ENCODE measurements at places on chromosomes 7 and 10. TPM values are rescaled to one million over a fixed set of nuclear protein-coding genes. Genes with fewer than 3 reads are reported as not detected.

- H3K27me3 ChIP-seq: no peaks in the 10 kb centered on the region
- no peak overlapping the region for H3K27ac ChIP-seq
- H3K4me1 ChIP-seq: no peaks in the 10 kb centered on the region
- H3K4me3 ChIP-seq: no peak overlapping the region
- H3K36me3 ChIP-seq: no peaks in the 10 kb centered on the region
Observed at GRCh38 chr7:110775046-110775445, 315.9 kb upstream of the LRRN3 start.

DNA sequence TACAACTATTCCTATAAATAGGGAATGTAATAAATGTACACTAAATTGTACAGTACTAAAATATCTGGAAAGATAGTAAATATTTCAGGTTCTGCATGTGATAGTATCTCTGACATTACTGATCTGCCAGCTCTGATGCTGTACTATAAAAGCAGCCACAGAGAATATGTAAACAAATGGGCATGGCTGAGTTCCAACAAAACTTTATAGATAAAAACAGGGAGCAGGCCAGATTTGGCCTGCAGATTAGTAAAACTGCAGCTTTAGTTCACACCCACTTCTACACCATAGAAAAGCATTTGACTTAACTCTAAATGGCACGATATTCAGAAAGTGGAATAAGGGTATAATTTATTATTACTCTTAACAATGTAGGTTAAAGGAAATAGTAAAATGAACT, 18.8 kb upstream of the TLL2 start:
- no peaks in the 10 kb centered on the region for H3K27me3 ChIP-seq
- no peak overlapping the region for H3K4me3 ChIP-seq
- H3K36me3 ChIP-seq: peaks cover 28% of the 10 kb centered on the region
- no peak overlapping the region for H3K27ac ChIP-seq

DNA sequence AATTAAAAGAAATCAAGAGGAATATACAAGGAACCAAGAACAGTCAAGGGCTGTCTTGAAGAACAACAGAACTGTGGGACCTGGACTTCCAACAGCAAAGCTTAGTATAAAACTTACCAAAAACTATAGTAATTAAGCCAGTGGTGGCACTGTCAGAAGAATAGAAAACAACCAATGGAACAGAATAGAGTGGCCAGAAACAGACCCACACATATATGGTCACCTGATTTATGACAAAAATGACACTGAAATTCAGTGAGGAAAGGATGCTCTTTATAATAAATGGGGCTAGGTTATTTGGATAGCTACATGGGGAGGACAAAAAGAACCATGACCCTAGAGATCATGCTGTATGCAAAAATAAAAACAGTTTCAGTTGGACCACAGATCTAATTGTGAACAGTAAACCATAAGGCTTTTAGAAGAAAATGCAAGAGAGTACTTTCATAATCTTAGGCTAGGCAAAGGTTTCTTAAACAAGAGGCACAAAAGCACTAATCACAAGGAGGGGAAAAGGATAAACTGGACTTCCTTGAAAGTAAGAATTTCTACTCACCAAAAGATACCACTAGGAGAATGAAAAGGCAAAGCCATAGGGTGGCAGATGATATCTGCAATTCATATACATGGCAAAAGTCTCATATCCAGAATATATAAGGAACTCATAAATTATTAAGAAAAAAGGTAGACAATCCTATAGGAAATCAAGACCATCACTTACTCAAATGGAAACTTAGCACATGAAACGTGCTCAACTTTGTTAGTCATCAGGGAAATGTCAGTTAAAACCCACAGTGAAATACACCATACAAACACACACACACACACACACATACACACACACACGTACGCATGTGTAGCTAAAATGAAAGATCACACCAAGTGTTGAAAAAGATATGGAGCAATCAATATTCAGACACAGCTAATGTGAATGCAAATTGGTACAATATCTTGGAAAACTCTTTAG, 20.8 kb downstream of the HYCC1 start:
- no peaks in the 10 kb centered on the region for H3K27me3 ChIP-seq
- H3K4me1 ChIP-seq: no peaks in the 10 kb centered on the region
- no peak overlapping the region for H3K27ac ChIP-seq
- no peak for DNase-seq
- no peaks in the 10 kb centered on the region for H3K36me3 ChIP-seq
- no peak overlapping the region for H3K4me3 ChIP-seq

GRCh38 chr10:5640036-5640435, 26.4 kb downstream of the ASB13 start:
- H3K27ac ChIP-seq: no peak overlapping the region
- no peak for DNase-seq
- no peaks in the 10 kb centered on the region for H3K4me1 ChIP-seq
- H3K36me3 ChIP-seq: no peaks in the 10 kb centered on the region
- no peaks in the 10 kb centered on the region for H3K27me3 ChIP-seq

DNA sequence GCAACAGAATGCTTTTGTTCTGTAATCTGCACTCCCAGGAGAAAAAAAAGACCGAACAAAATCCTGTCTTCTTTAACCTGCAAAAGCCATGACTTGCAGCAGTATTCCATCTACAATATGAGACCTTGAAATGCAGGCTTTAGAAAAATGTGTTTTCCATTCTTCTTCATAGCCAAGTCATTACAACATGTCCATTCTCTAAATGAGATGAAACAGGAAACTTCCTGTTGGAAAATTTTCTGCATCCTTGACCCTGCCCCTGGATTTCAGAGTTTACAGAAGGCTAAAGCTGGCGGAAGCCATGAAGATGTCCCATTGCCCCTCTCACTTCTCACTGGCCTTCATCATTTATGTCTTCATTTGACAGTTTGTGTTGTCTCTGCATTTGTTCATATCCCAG, 546.4 kb downstream of the TNS3 start:
- H3K27ac ChIP-seq: no peak overlapping the region
- H3K4me3 ChIP-seq: no peak overlapping the region
- DNase-seq: no peak
- H3K27me3 ChIP-seq: no peaks in the 10 kb centered on the region

Gene CHST15
- total RNA-seq: 0.24 TPM

Gene FAM237B
- total RNA-seq: not detected

Gene STEAP4
- total RNA-seq: not detected

- H3K4me3 ChIP-seq: no peak overlapping the region
- no peak overlapping the region for H3K27ac ChIP-seq
- H3K36me3 ChIP-seq: no peaks in the 10 kb centered on the region
- no peaks in the 10 kb centered on the region for H3K27me3 ChIP-seq
Observed at GRCh38 chr7:91628742-91629141, 251.8 kb downstream of the MTERF1 start.

Gene ADCY1
- 1.3 TPM for total RNA-seq

DNA sequence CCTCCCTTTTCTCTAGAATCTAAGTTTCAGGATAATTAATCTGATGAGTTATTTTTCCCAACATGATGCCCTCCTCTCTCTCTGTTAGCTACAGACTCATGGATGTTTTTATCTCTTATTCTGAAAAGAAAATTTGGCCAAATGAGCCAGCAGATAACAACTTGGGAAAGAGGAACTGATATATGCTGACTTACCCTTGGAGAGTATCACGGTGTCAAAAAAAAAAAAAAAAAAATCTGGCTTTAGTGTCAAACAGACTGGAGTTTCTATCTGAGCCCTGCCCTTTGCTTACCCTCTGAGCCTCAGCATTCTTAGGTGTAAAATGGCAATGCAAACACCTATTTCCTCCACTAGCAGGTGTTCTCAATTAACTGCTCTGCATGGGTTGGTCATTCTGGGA, 190.4 kb downstream of the AHR start:
- no peak overlapping the region for H3K27ac ChIP-seq
- peaks cover 11% of the 10 kb centered on the region for H3K4me1 ChIP-seq
- no peak overlapping the region for H3K4me3 ChIP-seq

- DNase-seq: no peak
- H3K4me3 ChIP-seq: no peak overlapping the region
- H3K4me1 ChIP-seq: no peaks in the 10 kb centered on the region
- H3K36me3 ChIP-seq: no peaks in the 10 kb centered on the region
- no peaks in the 10 kb centered on the region for H3K27me3 ChIP-seq
- no peak overlapping the region for H3K27ac ChIP-seq
Observed at GRCh38 chr7:33336820-33337219, 207.5 kb downstream of the BBS9 start.

DNA sequence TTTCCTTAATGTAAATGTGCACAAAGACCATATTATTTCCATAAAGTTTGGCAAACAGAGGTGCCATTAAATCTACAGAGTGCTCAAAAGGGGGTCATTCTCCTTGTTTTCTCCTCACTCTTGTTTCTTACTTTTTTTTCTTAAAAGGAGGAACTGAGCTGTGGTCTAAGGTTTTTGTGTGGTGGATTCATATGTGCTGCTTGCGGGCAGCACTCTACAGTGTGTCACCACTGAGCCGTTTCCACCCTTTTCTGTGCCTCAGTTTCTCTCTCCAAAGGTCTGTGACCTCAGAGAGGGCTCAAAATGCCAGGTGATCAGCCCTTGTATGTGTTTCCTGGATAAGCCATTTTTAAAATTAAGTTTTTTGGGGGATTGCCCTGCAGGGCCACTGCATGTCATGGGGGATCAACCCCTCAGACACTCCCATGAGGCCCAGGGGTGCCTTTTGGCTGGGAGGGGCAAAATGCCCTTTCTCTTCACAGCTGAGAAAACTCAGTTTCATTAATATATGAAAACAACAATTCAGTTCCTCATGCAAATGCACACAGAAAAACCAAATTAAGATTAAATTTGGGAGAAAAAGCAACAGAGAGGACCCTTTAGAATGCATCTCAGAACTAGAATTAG, 56.9 kb upstream of the VOPP1 start:
- no peaks in the 10 kb centered on the region for H3K4me1 ChIP-seq
- no peak overlapping the region for H3K27ac ChIP-seq
- DNase-seq: no peak
- no peaks in the 10 kb centered on the region for H3K27me3 ChIP-seq

GRCh38 chr10:71693377-71693776, 26.2 kb downstream of the C10orf105 start:
- no peaks in the 10 kb centered on the region for H3K36me3 ChIP-seq
- no peak for DNase-seq

DNA sequence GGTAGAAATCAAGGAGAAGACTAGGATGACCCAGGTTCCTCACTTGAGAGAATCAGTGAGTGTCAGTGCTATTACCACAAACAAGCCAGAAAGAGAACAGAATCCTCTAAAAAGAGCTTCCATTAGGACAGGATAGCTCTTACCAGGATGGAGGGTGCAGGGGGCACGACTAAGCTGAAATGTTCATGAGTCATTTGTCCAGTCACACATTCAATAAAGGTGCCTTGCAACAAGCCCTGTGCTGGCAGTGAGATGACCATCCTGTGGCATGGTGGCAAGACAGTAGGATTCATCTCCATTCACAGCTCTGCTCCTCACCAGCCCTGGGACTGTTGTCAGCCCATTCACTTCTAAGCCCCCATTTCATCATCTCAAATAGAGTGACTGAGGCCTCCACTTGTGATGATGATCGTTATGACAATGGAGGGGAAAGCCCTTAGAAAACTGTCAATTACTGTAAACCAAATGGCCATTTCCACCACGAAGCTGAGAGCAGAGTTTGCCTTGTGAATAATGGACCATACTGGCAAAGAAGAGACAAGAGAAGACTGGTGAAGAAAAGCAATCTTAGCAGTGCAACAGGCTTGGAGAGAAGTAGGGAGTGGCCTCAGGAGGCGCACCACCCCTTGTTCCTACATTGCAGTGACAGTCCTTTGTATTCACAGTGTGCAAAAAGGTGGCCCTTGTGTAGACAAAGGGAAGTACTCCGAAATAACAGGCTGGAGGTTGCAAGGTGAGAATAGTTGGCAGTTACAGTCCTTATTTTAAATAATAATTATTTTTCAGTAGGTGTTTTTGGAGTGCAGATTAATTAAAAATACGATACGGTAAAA, 9.0 kb upstream of the WIPF3 start:
- H3K4me1 ChIP-seq: no peaks in the 10 kb centered on the region
- no peaks in the 10 kb centered on the region for H3K27me3 ChIP-seq
- no peak overlapping the region for H3K27ac ChIP-seq

DNA sequence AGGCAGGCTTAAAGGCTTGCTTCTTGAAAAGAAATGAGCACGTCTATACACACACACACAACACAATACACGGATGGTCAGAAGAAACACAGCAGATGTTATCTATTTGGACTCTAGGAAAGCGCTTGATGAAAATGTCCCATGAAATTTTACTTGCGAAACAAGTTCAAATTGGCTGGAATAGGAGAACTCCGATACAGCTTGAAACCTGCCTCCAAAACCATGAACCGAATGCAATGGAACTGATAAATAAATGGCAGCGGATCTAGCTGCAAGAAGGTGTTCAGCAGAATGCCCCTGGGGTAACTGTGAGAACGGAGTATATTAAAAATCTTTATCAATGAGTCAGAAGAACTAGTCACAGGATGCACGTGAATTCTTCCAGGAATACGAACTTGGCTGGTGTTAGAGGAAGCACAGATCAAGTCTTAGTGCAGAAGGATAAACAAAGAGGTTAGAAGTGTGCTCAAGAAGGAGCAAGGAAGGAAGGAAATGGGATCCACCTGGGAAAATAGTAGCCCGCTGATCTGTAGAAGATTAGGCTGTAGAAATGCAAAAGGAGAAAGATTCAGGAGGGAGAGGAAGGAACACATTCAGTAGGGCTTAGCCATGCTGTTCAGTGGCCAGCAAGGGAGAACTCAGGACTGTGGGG, 142.0 kb upstream of the PRKCQ start:
- no peak overlapping the region for H3K27ac ChIP-seq
- no peaks in the 10 kb centered on the region for H3K27me3 ChIP-seq
- DNase-seq: no peak
- H3K4me1 ChIP-seq: no peaks in the 10 kb centered on the region

DNA sequence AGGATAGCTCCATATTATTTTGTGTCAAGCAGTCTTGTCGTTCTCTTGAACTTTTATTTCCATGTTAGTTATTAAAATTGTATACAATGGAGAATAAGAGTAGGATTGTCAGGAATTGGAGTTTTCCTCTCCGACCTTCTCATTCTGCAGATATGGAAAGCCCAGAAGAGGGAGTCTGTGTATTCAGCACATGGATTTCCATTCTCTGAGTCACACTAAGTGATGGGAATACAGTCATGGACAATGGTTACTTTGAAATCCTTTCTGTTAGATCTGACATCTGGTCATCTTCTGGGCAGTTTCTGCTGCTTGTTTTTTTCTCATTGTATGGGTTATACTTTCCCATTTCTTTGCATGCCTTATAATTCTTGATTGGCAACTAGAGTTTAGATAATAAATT, 5.0 kb upstream of the TASOR2 start:
- H3K36me3 ChIP-seq: no peaks in the 10 kb centered on the region
- H3K27ac ChIP-seq: no peak overlapping the region
- no peak for DNase-seq
- H3K4me1 ChIP-seq: peaks cover 6% of the 10 kb centered on the region

- no peak overlapping the region for H3K4me3 ChIP-seq
Observed at GRCh38 chr10:95429639-95430038, 131.5 kb downstream of the SORBS1 start.
